ENCODE measurements at places on chromosomes 3 and 15.
A peak's percentile ranks its signal among the peaks of the same experiment; 100 is the strongest.

- DNase-seq, result no peak
Observed at GRCh38 chr3:126665221-126665936, 10.5 kb upstream of the TXNRD3 start.

GRCh38 chr15:62785881-62786828 lies 256.4 kb upstream of the TPM1 start:
- DNase-seq, result no peak

DNA sequence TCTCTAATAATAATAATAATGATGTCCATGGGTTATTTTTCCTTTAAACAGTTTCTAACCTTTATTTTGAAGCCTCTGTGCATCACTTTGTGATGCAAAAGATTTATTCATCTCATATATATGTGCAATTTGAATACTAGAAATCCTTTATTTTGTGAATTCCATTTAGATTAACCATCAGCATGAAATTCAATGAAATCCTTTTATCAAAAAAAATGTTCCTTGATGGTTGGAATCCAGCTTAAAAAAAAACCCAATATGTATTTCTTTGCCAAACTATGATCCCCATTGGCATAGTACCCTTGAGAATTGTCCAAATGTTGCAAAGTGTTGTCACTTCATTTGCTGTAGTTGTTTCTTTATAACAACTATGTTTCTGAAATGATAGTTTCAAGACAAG lies 7.4 kb downstream of the TBC1D23 start:
- DNase-seq, result no peak

GRCh38 chr3:139523718-139524117 lies 15.8 kb downstream of the RBP1 start:
- no peak for DNase-seq

DNA sequence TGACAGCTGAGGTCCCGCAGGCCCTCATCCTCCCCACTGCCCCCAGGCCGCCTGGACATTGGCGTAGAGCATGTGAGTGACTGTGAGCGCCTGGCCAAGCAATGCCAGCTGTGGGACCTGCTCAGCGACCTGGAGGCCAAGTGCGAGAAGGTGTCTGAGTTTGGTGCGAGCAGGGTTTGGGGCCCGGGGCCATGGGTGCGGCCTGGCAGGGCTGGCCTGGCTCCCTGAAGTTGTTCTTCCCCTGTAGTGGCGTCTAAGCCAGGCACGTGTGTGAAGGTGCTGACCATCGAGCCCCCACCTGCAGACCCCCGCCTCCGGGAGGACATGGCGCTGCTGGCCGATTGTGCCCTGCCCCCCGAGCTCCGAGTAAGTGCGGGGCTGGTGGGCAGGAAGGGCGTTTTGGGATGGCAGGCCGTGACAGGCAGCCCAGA lies 4.2 kb downstream of the ABTB1 start:
- DNase-seq, result no peak

GRCh38 chr3:43028001-43028400 lies 48.9 kb downstream of the GASK1A start:
- DNase-seq, result no peak

DNA sequence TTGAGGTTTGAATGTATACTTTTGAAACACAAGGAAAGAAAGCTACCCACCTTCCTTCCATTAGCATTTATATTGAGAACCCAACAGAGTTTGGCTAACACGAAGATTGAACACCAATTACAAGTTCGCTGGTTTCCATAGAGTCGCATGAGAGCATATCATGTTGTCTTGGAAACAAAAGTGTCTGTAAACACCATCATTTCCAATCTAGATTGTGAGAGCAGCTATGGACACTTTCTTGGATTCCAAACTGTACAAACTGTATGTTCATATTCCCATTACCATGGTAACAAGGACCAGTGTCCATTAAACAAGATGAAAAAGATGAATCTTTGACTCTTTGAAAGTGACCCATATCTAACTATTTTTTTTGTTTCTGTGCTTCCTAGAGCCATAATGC lies 529.9 kb upstream of the ROBO1 start:
- DNase-seq, result no peak

DNA sequence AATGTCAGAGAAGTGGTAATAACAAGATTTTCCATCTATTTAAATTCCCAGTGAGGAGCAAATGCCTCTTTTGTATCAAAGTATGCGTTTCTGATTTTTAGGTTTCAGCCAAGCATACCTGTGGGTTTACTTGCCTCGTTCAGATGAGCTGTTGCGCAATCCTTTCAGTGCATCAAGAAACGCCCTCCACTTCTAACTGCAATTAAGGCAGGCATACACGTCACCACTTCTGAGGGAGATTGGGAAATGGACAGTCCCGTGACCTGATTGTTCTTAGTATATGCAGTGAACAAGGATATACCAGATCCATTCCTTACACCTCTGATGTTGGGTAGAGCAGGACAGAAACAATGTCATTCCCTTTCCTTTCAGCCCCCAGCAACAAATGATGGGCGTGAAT lies 219.0 kb downstream of the ITPR1 start:
- DNase-seq, result no peak

- DNase-seq, result no peak
Observed at GRCh38 chr3:119437691-119438258, 25.6 kb downstream of the TMEM39A start.

DNA sequence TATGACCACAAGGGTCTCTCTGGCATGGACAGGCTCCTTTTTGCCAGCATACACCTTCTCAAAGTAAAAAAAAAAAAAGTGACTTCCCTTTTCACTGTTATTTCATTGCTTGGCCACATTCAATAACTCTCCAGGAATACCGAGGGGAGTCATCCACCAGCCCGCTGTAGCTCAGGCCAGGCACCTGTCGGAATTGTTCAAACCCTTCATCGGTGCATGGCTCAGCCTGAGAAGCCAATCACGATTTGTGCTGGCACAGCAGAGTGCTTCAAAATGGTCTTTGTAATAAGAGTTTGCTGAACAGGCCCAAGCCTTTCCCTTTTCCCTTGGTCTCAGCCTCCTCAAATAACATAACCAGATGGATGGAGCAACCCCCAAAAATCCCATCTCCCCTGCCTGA lies 145.4 kb downstream of the PDZRN3 start:
- DNase-seq, result no peak

GRCh38 chr15:35834866-35835265 lies 288.9 kb upstream of the DPH6 start:
- no peak for DNase-seq

DNA sequence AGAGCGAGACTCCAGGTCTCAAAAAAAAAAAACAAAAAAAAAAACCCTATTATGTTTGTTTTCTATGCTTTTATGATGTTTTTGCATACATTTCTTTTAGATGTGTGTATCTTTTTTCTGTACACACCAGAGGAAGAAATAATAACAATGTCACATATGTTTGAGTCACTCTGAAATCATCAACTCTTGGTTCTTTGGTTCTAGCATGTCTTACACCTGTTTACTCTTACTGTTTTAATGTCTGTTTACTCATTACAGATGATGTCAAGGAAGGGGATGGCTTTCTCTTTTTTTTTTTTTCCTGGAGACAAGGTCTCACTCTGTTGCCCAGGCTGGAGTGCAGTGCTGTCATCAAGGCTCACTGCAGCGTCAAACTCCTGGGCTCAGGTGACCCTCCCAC lies 24.1 kb downstream of the RHOA start:
- no peak for DNase-seq

- no peak for DNase-seq
Observed at GRCh38 chr3:65479990-65480389, 558.7 kb downstream of the MAGI1 start.

GRCh38 chr3:9067352-9067975 lies 104.2 kb upstream of the RAD18 start:
- peak; percentile 13 for DNase-seq

GRCh38 chr3:57064572-57064971 lies 4.1 kb downstream of the SPATA12 start:
- no peak for DNase-seq

DNA sequence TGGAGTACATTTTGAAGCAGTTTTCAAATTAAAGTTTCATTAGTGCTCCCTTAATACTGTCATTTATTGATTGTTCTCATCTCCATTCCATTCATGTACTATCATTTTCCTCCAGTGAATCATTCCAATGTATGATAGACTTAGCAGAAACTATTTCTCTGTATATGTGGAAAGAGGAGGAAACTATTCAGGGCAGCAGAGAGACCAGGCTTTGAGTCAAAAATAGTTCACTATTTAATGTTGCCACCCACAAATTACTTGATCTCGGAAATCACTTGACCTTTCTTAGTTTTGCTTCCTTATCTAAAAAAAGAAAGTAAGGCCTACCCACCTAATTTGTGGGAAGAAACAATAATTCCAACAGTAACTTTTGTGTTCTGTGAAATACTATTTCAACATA lies 610.5 kb upstream of the ZNF385D start:
- no peak for DNase-seq

- no peak for DNase-seq
Observed at GRCh38 chr15:47506329-47507100, 210.8 kb upstream of the SEMA6D start.

GRCh38 chr3:46314517-46314916 lies 39.4 kb upstream of the CCR2 start:
- DNase-seq, result no peak

DNA sequence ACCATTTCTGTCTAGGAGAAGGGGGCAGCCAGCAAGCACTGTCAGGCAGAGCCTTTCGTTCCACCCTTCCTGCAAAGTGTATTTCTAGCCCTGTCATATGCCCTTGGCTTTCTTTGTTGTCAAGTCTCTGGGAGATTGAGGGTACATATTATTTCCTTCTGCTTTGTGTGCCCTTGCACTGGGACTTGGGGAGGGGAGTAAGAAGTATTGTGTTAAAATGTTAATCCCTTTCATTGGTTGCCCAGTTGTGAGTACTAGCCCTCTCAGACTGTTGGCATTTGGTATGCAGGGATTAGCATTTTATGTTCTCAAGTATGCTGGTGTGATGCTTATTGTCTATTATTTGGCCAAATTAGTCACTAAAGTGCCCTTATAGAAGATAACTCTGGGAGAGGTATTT lies 63.9 kb downstream of the RBM6 start:
- no peak for DNase-seq

- no peak for DNase-seq
Observed at GRCh38 chr3:2657971-2658370, 452.2 kb downstream of the IL5RA start.

DNA sequence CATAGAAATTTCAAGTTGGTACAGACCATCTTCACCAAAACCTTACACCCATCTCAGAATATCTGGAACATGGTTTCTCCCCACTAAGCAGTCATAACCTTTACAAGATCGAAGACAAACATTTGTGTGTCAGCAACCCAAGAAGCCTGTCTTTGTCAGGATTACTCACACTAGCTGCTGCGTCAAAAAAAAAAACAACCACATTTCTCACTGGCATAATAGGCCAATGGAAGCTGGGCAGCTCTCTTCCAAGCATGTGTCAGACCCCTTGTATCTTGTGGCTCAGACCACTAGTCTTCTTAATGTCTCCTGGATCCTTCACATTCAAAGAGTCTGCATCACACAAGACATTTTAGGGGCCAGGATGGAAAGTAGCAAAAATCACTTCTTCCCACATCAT lies 266.9 kb upstream of the IGF1R start:
- no peak for DNase-seq

- no peak for DNase-seq
Observed at GRCh38 chr3:181637456-181637855, 74.3 kb upstream of the SOX2 start.

GRCh38 chr15:40285554-40286011 lies 2.7 kb upstream of the ANKRD63 start:
- DNase-seq, result no peak

GRCh38 chr3:35498506-35499210 lies 140.7 kb upstream of the ARPP21 start:
- DNase-seq, result no peak

- DNase-seq, result no peak
Observed at GRCh38 chr3:44832965-44833364, 28.7 kb upstream of the TMEM42 start.

DNA sequence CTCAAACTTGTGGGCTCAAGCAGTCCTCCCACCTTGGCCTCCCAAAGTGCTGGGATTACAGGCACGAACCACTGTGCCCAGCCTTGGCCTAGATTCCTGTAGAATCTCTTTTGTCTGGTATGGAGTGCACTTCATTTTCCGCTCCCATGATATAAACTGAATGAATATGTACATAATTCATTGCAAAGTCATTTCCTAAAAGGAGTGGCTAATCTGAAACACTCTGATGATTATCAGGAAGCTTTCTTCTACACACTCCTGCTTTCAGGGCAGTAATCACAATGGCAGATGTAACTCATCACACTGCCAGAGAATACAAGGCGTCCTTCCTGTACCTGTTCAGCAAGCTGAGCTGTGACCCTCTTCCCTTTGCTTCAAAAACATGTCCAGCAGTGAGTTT lies 28.6 kb downstream of the RLBP1 start:
- DNase-seq, result no peak

GRCh38 chr3:108159865-108160264 lies 62.4 kb downstream of the IFT57 start:
- no peak for DNase-seq

GRCh38 chr3:109432833-109433232 lies 95.5 kb upstream of the DPPA4 start:
- no peak for DNase-seq

- no peak for DNase-seq
Observed at GRCh38 chr3:86229086-86229774, 761.7 kb downstream of the VGLL3 start.

- DNase-seq, result no peak
Observed at GRCh38 chr3:195845483-195845882, 33.8 kb upstream of the MUC4 start.

DNA sequence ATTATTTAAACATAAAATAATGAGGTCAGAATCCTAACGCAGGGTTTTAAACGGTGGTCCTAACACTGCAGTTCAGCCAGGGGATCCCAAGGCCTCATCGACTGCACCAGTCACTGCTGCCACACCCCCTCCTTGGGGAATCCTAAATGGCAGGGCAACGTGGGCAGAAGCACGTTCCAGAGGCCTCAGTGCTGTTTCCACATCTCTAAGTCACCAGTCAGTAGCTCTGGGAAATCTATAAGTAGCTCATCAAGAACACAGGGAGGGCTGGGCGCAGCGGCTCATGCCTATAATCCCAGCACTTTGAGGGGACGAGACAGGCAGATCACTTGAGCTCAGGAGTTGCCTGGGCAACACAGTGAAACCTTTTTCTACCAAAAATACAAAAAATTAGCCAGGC lies 47.5 kb downstream of the PRTG start:
- DNase-seq, result no peak

All from amniotic stem cell (primary cell).